ENCODE measurements at places on chromosomes 6 and 20.

DNA sequence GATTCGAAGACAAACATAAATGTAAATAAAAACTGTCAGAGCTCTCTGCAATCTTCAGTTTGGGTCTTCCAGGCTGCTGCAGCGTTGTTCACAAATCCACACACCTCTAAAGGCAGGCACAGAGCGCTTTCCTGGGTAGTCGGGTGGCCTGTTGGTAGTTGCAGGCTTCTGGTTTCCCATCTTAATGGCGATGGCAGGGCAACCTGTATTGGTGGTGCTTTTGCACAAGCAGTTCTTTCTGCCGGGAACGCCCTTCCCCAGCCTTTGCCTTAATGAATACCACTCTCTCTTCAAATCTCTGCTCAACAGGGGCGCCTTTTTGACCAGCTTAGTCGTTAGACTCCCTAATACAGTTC is 723 bp upstream of the IFT52 start:
- DNase-seq: peak; percentile 1

GRCh38 chr20:44585057-44585963 is 2.9 kb downstream of the PKIG start:
- no peak for DNase-seq

GRCh38 chr6:12403947-12404647 is 113.9 kb downstream of the EDN1 start:
- no peak for DNase-seq

GRCh38 chr6:42103753-42104094 is 38.7 kb downstream of the C6orf132 start:
- no peak for DNase-seq

DNA sequence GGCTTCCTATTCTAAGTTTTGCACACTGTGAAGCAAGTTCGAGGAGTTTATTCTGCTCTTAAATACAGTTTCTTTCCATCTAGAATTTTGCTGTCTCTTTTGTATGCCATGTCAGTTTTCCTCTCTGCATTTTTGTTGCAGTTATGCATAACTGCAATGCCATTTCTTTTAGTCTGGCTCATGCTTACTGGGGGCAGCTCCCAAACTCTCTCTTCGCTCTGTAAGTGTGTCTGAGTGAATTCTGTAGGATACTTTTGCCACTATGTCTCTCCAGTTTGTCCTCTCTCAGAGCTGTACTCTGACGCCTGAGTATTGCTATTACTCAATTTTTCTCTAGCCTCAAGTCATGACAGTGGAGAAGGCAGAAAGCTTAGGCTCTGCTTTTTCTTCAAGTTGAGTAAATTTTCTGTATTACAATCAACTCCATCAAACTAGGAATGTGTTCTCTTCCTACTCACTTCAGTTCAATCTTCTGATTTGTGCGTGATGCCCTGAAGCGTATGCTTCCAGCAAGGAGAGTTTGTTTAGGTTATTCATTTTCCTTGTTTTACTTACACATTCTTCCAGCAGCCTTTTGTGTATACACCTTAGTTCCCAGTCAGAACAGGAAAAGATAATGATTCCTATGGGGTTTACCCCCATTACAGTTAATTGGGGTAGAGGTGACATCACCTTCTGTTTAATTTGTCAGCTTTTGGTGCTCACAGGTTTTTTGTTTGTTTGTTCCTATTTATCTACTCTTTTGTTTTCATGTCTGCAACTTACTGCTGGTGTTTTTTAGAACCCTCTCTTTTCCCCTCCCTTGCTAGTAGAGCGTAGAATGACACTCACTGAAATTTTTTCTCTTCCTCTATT is 430.9 kb downstream of the BCKDHB start:
- no peak for DNase-seq

DNA sequence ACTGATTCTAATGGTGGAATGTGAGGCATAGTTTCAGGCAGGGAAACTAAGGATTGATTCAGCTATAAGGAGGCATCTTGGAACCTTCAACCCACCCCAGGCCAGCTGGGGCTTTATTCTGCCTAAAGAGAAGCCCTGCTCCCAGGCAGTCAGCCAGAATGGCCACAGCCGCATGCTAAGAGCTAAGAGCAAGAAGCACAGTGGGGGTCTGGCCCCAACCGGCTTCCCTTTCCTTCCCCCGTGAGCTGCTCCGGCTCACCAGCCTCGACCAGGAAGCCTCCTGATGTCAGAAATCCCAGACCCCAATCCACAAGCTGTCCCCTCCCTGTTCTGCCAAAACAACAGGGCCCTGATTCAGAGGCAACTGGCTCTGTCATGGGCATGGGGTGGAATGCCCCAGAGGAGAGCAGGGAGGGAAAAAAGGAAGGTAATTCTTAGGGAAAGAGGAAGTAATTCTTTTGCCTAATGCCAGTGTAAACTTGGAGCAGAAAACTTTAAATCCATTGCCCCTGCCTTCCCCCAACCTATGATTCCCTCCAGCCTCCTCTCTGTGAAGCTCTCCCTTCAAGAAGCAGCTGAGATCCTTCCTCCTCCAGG is 6.9 kb downstream of the GRM4 start:
- DNase-seq: no peak

DNA sequence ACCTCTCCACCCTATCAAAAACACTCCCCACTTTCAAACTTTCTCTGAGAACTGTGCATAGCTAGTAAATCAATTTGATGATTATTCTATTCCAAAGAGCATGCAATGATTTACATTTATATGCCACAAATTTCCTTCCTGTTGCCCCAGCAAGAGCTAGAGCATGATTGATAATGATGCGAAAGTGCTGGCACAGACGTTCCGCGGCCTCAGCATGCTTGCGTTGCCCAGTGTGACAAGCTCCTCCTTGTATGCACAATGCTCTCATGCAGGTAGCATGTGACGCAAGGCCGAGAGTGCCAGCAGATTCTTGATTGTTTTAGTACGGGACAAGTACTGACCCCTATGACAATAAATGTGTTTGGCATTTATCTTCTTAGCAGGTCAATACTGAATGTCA is 696.3 kb upstream of the SLC35B3 start:
- no peak for DNase-seq

DNA sequence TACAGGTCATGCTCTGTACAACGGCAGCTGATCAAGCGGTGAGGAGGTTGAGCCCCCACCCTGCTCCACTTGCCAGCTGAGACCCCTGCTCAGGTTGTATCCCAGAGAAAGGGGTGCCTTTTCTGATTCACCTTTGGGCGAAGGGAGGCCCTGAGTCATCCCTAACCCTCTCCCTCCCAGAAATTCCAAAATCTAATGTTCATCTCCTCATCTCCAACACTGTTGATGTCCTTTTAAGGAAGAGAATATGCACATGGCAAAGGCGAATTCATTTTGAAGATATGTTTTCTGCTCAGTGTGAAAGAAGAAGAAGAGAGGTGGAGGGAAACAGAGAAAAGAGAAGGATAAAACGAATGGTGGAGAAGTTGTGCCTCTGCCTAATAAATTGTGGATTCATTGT is 120.5 kb downstream of the SCML4 start:
- DNase-seq: no peak

DNA sequence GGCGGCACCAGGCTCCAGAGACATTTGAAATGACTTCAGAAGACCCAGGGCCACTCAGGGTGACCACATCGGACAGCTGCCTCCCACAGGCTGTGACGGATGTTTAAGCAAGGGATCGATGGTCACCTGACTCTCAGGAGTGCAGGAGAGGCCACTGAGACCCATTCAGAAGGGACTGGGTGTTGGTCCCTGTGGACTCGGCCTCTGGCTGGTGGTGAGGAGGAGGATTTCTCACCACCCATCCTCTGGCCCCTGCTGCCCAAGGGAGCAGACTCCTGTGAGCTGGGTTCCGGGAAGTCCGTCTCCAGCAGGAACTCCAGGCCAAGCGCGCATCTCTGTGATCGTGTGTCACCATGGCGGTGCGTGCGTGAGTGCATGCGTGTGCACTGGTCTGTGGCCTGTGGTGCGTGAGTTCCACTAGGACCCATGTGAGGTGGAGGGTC is 25.5 kb downstream of the NPEPL1 start:
- DNase-seq: no peak

GRCh38 chr6:109853426-109853825 is 124.7 kb upstream of the GPR6 start:
- no peak for DNase-seq

DNA sequence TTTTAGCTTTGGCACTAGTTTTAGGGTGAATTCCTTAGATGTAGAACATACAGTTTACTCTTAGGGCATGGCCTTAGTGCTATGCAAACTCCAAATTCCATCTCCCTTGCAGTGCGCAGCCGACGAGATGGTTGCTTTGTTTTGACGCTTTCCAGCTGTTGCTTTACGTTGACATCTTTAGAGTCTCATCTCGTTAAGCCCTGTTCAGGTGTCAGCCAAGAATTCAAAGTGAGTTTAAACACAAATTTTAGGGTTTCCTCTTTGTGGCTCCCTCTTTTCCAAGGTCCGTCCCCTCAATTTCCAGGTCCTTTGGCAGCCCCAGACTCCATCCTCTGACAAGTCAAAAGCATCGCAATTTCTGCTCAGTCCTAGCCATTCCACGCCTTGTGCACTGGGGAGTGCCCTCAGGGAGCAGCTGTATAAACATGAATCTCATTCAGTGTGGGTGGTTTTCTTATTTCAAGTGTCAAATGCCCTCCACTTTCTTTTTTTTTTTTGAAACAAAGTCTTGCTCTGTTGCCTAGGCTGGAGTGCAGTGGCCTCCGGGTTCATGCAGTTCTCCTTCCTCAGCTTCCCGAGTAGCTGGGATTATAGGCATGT is 14.1 kb upstream of the MAK start:
- DNase-seq: no peak

- no peak for DNase-seq
These were observed 134.9 kb upstream of the HSF2 start for GRCh38 chr6:122264557-122264956.

- DNase-seq: no peak
These were observed 26.6 kb upstream of the FBXL4 start for GRCh38 chr6:98974309-98974708.

DNA sequence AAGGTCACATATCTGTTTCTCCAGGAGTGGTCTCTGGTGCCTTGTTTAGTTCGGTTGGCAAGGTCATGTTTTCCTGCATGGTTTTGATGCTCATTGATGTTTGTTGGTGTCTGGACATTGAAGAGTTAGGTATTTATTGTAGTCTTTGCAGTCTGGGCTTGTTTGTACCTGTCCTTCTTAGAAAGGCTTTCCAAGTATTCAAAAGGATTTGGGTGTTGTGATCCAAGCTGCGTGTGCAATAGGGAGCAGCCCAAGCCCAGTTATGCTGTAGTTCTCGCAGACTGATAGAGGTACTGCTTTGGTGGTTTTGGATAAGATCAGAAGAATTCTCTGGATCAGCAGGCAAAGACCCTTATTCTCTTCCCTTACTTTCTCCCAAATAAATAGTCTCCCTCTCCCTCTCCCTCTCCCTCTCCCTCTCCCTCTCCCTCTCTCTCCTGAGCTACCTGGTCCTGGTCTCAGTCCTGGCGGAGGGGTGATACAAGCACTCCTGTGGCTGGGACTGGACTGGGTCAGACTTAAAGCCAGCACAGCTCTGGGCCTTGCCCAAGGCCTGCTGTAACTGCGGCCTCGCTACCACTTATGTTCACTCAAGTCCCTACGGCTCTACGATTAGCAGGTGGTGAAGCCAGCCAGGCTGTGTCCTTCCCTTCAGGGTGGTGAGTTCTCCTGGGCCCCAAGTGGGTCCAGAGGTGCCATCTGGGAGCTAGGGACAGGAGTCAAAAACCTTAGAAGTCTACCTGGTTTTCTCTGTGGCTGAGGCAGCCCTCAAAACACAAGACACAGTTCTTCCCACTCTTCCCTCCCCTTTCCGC is 27.3 kb upstream of the GRM4 start:
- no peak for DNase-seq

GRCh38 chr6:91094341-91094740 is 507.5 kb upstream of the MAP3K7 start:
- no peak for DNase-seq

DNA sequence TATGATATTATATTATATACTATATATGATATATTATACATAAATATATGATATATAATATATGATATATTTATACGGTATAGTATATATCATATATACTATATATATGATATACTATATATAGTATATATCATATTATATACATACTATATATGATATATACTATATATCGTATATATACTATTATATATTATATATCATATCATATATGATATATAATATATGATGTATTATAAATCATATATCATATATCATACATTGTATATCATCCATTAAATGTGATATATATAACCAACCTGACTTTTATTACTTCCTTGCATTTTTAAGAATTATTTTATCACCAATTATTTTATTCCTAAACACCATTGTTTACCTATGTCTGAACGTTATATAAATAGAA is 146.6 kb upstream of the PRSS16 start:
- no peak for DNase-seq

- DNase-seq: peak; percentile 41
These were observed 11.2 kb downstream of the TRIM31 start for GRCh38 chr6:30101444-30102413.

DNA sequence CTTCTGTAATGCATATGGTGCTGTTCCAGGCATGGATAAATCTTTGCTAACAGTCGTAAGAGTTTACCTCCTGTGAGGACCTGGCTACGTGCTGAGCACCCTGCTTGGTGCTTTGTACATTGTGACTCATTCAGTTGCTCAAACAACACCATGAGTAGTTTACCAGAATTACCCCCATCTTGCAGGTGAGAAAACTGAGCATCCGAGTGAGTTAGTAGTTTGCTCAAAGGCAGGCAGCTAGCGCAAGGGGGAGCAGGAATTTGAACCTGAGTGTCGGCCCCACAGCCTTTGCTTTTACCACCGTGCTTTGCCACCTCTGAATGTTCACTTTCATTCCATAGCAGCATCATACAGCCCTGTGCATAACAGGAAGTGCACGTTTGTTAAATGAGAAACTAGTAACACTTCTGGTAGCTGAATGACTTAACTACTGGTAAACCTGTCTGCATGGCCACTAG is 121.9 kb downstream of the MTHFD1L start:
- no peak for DNase-seq

DNA sequence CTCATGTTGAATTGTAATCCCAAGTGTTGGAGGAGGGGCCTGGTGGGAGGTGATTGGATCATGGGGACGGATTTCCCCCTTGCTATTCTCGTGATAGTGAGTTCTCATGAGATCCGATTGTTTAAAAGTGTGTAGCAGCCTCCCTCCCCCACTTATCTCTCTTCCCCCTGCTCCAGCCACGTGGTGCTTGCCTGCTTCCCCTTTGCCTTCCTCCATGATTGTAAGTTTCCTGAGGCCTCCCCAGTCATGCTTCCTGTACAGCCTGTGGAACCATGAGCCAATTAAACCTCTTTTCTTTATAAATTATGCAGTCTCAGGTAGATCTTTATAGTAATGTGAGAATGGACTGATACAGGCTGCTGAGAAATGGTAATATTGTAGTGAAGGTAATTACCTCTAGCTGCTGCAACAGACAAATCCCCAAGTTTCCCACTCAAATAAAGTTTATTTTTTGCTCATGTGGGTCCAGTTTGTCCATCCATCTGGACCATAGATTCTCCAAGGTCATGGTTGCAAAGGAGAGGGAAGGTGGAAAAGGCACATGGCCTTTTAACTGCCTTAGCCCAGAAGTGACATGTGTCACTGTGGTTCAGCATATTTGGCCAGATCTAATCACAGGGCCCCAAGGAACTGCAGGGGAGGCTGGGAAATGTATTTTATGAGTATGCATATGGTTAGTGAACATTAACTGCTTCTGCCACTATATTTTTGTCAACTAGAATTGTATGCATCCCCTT is 89.2 kb downstream of the TRMT11 start:
- DNase-seq: no peak
